Uterus (tissue), 4 donors: ENCODE measurements at places on chromosomes 3 and 15.

GRCh38 chr3:15313461-15313860, 18.9 kb downstream of the SH3BP5 start:
- no peak for DNase-seq

DNA sequence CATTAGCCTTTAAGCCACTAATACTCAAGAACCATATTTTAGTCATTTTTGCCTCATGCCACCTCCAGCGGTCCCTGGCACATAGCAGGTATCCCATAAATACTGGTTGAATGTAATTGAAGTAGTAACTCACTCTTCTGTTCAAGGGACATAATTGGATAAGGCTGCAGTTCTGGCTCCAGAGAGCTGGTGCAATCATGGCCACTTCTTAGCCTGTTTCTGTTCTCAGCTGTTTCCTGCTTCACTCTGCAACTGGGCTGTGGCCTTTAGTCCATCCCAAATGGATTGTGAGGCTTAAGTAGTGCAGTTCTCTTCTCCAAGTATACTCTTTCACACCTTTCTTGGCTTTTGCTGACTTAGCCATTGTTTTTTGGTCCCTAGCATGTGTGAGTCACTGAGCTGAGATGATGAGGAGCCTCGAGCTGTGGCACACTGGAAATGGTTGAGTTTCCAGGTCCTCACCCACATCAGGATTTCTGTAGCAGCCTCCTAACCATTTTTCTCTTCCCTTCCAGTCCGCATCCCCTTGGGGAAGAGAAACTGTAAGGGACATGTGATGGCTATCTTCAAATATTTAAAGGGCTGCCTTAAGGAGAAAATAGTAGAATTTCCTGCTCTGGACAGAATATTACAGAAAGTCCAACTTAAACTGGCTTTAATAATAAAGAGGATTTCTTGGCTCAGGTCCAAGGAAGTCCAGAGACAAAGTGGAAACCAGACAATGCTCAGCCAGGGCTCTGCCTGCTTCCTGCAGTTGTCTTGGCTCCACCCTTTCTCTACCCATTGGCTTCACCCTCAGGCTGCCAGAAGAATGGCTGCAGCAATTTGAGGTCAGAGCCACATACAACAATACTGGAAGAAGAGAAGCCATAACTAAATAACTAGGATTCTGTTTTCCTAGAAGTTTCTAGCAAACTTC, 305.4 kb upstream of the ROPN1 start:
- DNase-seq = no peak

DNA sequence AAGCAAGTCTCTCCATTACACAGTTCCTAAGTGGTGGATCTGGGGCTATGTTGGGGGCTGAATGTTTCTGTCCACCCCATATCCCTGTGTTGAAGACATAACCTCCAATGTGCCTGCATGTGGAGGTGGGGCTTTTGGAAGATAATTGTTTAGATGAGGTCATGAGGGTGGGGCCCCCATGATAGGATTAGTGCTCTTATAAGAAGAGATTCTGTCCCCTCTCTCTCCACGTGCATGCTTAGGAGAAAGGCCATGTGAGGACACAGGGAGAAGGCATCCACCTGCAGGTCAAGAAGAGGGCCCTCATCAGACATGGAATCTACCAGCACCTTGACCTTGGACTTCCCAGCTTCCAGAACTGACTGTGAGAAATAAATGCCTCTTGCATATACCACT, 231.0 kb upstream of the CHRNA7 start:
- no peak for DNase-seq

DNA sequence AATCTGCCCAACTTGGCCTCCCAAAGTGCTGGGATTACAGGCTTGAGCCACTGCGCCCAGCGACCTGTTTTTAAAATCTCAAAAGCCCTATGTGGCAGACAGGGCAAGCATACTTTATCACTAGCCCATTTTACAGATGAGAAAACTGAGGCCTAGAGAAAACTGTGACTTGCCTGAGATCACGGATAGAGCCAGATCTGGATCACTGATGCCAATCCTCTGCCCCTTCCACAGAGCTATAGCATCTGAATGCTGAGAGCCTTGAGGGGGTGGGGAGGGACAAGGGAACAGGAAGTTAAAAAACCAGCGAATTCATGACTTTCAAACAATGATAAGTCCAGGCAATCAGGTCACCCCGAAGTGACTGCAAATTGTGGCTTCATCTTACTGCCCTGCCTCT, 7.3 kb downstream of the ANKRD63 start:
- no peak for DNase-seq

- DNase-seq = no peak
Measured at GRCh38 chr3:38136393-38136776, 542 bp downstream of the ACAA1 start.

GRCh38 chr3:65883613-65884012, 155.1 kb downstream of the MAGI1 start:
- no peak for DNase-seq

GRCh38 chr3:183513046-183513706, 42.3 kb downstream of the KLHL6 start:
- no peak for DNase-seq

- DNase-seq = no peak
Measured at GRCh38 chr3:67601919-67602608, 52.3 kb downstream of the SUCLG2 start.

- no peak for DNase-seq
Measured at GRCh38 chr3:129613367-129613740, 6.9 kb upstream of the PLXND1 start.

GRCh38 chr3:49602877-49603411, 48.7 kb downstream of the BSN start:
- DNase-seq = no peak

DNA sequence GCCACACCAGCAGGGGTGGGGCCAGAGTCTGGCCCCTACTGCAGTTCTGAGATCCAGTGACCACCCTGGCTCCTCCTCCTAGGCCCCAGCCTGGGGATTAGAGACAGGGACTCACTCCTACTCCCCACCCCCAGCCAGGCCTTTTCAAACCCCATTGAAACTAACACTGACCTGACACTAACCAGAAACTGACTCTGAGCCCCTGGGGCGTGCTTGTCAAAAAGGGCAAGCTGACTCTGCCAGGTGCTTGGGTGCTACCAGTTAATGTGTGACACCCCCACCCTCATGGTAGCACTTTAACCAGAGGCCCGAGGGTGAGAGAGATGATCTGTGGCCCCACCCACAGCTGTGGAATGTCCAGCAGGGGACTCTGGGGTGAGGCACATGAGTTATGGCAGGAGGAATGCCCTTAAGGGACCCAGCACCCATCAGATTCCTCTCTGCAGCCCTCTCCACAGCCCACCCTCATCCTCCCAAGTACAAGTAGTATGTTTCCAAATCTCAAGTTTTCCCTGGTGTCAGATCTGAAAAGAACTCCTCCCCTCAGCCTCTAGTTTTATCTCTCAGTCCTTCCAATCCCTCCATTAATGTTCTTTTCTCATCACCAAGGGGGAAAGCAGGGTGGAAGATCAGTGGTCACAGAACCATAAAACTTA, 1.4 kb downstream of the PTH1R start:
- no peak for DNase-seq

- DNase-seq = no peak
Measured at GRCh38 chr3:168457954-168458539, 362.3 kb upstream of the GOLIM4 start.

DNA sequence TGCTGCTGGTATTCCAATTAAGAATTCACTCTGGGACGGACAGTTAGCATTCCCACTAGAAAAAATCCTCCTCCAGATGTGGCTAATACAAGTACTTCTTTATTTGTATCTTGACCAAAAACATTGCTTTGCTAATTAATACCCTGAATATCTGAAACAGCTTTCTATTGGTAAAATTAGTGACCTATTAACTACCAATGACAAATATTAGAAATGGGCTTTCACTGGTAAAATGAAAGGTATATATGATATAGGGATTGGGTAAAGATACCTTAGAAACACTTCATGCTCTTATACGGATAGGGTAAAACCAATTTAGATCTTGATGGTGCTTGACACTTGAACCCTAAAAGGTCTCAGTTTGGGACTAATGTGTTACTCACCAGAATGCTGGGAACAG, 52.3 kb downstream of the CRTAP start:
- DNase-seq = no peak

GRCh38 chr3:161914703-161915417, 418.3 kb downstream of the OTOL1 start:
- peak; percentile 16 for DNase-seq

GRCh38 chr3:148459931-148460513, 237.7 kb upstream of the AGTR1 start:
- DNase-seq = no peak

- no peak for DNase-seq
Measured at GRCh38 chr15:90790561-90790960, 73.4 kb downstream of the BLM start.

GRCh38 chr3:11464356-11464755, 179.4 kb downstream of the VGLL4 start:
- DNase-seq = no peak

DNA sequence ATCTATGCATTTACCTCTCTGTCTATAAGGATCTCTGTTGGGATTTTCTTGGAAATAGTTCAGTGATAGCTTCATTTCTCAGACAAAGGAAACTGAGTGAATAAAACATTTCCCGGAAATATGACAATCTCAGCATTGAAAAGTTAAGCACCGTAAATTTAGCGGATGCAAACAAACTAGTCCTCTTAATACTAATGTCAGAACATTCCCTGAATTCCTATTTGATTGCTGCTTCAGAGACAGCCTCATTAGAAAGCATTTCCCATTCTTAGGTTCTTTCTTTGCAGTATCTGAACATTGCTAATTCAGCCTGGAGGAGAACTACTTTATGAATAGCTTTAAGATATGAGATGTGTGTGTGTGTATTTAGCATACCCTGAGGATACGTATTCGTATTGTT, 101.3 kb downstream of the NR2F2 start:
- no peak for DNase-seq

- DNase-seq = no peak
Measured at GRCh38 chr3:16697443-16698147, 92.4 kb upstream of the DAZL start.

DNA sequence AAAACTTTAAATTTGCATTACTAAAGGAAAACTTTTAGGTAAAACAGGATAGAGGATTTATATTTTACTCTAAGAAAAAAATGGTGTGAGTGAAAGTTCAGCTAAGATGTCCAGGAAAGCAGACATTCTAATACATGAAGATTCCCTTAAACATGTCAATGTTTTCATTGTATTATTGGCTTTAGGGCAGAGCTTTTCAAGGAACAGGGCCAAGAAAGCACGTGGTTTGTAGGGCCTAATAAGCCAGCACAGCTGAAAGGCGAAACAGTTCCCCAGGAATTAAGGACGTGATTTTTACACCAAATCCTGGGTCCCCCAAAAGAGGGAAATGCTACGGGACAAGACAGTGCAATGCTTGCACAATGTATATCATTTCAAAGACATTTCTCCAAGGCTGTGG, 48.6 kb upstream of the MKRN3 start:
- DNase-seq = no peak

DNA sequence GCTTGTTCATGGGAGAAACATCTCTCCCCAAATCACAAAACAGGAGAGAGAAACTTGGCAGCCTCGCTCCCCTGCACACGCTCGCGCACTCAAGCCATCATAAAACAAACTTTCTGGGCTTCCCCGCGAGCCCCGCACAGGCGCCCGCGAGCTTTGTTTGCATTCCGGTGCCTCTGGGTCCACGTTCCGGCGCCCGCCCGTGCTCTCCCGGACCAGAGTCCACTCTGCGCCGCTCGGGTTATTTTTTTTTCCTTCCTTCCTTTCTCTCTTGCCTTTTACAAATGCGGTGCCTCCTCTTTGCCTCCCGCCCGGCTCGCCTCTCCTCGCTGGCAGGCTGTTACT, 363 bp downstream of the MAGI1 start:
- no peak for DNase-seq

DNA sequence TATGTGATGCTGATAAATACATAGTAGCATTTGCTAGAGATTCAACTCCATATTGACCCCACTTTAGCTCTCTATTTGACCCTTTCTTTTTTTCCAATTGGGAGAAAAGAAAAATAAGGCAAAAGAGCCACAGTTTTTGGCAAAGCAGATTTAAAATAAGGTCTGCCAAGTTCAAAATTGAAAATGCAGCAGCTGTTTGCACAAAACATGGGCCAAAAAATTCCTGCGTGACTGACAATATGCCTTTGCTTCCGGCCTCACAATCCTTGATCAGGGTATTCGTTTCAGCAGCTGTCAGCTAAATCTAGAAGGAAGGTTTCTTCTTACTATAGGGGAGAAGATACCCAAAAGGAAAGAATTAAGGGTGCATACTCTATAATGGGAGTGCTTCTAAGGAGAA, 563.5 kb upstream of the CCDC54 start:
- DNase-seq = no peak

DNA sequence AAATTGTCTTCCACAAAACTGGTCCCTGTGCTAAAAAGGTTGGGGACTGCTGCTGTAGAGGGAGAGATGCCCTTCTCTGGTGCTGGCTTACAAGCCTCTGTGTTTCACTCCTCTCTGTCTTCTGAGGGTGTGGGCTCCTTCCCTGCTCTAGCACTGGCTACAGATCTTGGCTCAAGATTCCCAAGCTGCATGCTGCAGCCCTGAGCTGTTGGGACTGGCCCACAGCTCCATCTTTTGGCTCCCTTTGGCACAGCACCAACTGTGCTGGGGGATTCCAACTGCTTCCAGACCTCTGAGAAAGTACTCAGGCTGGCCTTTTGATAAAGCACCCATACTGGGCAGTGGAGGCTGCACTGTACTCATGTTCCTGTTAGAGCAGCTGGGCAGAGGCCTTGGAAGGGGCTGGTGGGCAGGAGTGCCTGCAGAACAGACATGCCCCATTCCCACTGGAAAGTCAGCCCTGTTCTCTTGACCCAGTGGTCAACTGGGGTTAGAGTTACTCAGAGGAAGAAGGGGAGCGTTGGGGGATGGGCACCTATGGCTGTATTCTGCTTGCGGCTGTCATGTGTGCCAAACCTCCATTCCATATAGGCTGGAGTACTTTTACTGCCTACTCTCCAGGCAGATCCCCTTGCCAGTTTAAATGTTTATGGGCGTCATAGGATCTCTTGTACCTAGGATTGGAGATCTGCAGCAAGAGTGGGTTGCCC, 55.7 kb downstream of the GALK2 start:
- DNase-seq = no peak

- no peak for DNase-seq
Measured at GRCh38 chr15:74381481-74381880, 14.0 kb upstream of the CYP11A1 start.

GRCh38 chr3:111210003-111210711, 138.5 kb downstream of the NECTIN3 start:
- DNase-seq = no peak

- no peak for DNase-seq
Measured at GRCh38 chr3:99767291-99767690, 50.4 kb upstream of the CMSS1 start.

DNA sequence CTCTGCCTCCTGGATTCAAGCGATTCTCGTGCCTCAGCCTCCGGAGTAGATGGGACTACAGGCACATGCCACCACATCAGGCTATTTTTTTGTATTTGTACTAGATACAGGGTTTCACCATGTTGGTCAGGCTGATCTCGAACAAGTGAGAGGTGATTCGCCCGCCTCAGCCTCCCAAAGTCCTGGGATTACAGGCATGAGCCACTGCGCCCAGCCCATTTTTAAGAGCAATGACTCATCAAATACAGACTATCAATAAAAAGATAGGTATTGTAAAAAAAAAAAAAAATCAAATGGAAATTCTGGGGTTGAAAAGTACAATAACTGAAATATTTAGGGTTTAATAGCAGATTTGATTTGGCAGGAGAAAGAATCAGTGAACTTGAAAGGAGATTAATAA, 129.0 kb downstream of the TJP1 start:
- DNase-seq = no peak

- DNase-seq = no peak
Measured at GRCh38 chr3:156818273-156818651, 7.9 kb upstream of the LEKR1 start.
